ENCODE measurements at places on chromosomes 2 and 18.

GRCh38 chr2:196187898-196188458, 16.6 kb upstream of the STK17B start:
- DNase-seq: no peak

DNA sequence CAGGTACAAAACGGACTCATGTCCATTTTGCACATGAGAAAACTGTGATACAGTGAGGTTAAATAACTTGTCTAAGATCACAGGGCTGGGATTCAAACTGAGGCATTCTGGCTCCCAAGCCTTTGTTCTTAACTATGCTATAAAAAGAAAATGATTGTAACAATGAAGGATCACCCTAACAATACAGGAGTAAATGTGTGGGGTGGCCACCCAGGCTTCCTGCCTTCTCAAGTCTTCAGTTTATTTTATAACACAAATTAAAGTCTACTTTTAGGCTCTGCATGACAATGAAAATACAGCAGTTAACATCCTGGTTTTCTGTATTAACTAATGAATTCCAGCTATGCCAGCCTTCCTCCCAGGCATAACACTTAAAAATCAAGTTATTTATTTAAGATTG, 7.6 kb downstream of the WDFY1 start:
- no peak for DNase-seq

GRCh38 chr2:55581874-55582547, 35.4 kb downstream of the PPP4R3B start:
- DNase-seq: no peak

DNA sequence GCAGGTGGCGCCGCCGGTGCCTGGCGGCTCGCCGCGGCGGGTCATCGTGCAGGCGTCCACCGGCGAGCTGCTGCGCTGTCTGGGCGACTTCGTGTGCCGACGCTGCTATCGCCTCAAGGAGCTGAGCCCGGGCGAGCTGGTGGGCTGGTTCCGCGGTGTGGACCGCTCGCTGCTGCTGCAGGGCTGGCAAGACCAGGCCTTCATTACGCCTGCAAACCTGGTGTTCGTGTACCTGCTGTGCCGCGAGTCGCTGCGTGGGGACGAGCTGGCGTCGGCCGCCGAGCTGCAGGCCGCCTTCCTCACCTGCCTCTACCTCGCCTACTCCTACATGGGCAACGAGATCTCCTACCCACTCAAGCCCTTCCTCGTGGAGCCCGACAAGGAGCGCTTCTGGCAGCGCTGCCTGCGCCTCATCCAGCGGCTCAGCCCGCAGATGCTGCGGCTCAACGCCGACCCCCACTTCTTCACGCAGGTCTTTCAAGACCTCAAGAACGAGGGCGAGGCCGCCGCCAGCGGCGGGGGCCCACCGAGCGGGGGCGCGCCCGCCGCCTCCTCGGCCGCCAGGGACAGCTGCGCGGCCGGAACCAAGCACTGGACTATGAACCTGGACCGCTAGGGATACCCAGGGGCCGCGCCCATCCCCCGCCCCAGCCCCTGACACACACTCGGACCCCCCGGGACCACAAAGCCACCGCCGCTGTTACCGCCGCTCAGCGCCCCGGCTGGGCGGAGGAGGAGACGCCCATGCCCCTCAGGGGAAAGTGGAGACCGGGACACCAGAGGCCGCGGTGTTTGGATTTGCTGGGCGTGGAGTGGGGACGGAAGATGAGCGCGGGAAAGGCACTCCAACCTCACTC, 1.1 kb downstream of the CDK5R2 start:
- no peak for DNase-seq

DNA sequence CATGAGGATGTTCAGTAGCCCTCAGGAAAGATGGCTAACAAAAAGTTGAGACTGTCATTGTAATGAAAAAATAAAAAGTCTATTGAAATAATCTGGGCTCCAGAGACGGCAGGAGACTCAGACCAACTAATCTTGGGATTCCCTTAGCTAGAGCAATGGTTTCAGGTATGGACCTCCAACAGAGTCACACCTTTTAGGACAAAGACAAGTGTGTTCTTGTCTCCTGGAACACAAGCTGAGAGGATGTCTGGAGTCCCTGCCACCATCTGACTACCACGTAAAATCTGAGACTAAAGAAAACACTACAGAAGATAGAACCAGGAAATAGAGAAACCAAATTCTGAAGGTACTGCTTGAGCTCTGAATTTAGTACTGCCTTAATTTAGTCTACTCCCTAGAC, 103.3 kb upstream of the RBBP8 start:
- DNase-seq: no peak

GRCh38 chr2:208407667-208408066, 1.1 kb downstream of the PTH2R start:
- no peak for DNase-seq

GRCh38 chr2:229445501-229446211, 174.6 kb upstream of the PID1 start:
- no peak for DNase-seq

GRCh38 chr2:46294176-46294836, 2.9 kb upstream of the EPAS1 start:
- DNase-seq: no peak

GRCh38 chr18:74587441-74587840, 10.2 kb upstream of the ZNF407 start:
- no peak for DNase-seq

DNA sequence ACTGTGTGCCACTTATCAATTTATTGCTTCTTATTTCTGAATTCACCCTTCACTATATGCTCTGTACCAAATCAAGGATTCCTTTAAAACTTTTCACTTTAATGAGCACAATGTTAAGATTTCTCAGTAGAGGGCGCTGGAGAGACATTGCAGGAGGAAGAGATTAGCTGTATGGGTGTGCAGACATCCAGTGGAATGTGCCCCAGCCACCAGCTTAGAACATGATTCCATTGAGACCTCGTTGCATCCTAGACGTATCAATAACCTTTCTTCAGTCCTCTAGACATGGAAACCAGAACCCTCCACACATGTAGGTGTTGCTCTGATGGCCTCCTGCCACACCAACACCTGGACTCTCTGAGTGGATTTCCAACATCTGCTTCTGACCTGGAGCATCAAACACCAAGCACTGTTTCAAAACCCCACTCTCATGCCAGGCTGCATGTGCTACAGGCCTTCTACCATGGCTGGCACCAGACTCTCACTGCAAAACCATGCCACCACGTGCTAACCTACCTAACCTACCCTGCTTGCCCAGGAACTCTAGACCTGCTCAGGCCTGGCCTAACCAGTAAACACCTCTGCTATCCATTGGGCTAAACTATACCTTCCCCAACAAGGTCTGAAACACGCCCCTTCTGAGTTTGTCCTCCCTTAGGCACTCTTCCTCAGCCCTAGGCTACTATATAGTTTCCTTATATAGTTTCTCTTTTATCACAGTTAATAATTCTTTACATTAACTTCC, 633.2 kb upstream of the PKDCC start:
- DNase-seq: no peak

- DNase-seq: no peak
These were observed 209.6 kb downstream of the TWIST2 start for GRCh38 chr2:239057533-239057932.

Data from activated naive CD4-positive, alpha-beta T cell (primary cell).